ENCODE measurements at places on chromosomes 5 and 9.

GRCh38 chr5:23352446-23352845 is 155.0 kb upstream of the PRDM9 start:
- DNase-seq: no peak
- H3K4me3 ChIP-seq: no peak overlapping the region
- no peak overlapping the region for H3K27ac ChIP-seq
- H3K36me3 ChIP-seq: no peaks in the 10 kb centered on the region

- H3K27ac ChIP-seq: no peak overlapping the region
- H3K4me3 ChIP-seq: no peak overlapping the region
- no peaks in the 10 kb centered on the region for H3K4me1 ChIP-seq
- no peaks in the 10 kb centered on the region for H3K27me3 ChIP-seq
- H3K36me3 ChIP-seq: no peaks in the 10 kb centered on the region
Observed at GRCh38 chr9:105975886-105976645, 281.7 kb downstream of the TMEM38B start.

DNA sequence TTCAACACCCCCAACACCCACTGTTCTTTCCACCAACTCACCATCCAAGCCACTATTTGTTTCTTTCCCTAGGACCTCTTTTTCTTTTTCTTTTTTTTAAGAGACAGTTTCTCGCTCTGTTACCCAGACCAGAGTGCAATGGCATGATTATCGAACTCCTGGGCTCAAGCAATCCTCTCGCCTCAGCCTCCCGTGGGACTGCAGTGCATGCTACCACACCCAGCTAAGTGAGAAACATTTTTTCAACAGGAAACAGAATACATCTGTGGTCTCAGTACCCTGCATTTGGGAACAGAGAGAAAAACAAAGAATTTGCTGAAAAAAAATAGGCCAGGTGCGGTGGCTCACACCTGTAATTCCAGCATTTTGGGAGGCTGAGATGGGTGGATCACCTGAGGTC is 24.6 kb downstream of the B4GALT1 start:
- H3K27ac ChIP-seq: peak overlapping the region; percentile 92
- peaks cover 70% of the 10 kb centered on the region for H3K4me1 ChIP-seq

- no peaks in the 10 kb centered on the region for H3K27me3 ChIP-seq
- DNase-seq: no peak
- H3K36me3 ChIP-seq: no peaks in the 10 kb centered on the region
- H3K4me3 ChIP-seq: no peak overlapping the region
- no peaks in the 10 kb centered on the region for H3K4me1 ChIP-seq
Observed at GRCh38 chr9:11235061-11235460, 622.3 kb upstream of the PTPRD start.

GRCh38 chr9:99340281-99340680 is 118.2 kb downstream of the SEC61B start:
- H3K27ac ChIP-seq: no peak overlapping the region
- DNase-seq: no peak
- peaks cover 7% of the 10 kb centered on the region for H3K27me3 ChIP-seq
- H3K36me3 ChIP-seq: no peaks in the 10 kb centered on the region
- H3K4me1 ChIP-seq: no peaks in the 10 kb centered on the region

GRCh38 chr5:51404255-51404654 is 21.0 kb downstream of the ISL1 start:
- H3K4me1 ChIP-seq: no peaks in the 10 kb centered on the region
- no peak for DNase-seq
- no peaks in the 10 kb centered on the region for H3K36me3 ChIP-seq

DNA sequence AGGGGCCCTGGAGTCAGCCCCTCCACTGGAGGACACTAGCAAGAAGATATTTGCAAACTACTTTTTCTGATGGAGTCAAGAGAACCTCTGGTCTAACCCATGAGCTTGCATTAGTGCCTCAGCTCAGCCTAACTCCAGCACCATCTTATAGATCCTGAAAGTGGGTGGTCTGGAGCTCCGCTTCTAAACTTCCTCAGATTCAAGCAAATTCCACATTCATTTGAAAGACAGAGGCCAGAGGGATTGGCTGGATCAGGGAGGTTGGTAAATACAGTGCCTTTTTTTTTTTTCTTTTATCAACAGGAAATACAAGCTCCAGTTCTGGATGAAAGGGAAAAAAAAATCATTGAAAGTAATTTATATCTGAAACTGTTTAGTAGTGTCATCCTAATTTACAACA is 99.9 kb downstream of the ENC1 start:
- no peak for DNase-seq
- H3K27ac ChIP-seq: no peak overlapping the region
- H3K27me3 ChIP-seq: peaks cover 2% of the 10 kb centered on the region
- H3K4me3 ChIP-seq: no peak overlapping the region
- no peaks in the 10 kb centered on the region for H3K4me1 ChIP-seq

DNA sequence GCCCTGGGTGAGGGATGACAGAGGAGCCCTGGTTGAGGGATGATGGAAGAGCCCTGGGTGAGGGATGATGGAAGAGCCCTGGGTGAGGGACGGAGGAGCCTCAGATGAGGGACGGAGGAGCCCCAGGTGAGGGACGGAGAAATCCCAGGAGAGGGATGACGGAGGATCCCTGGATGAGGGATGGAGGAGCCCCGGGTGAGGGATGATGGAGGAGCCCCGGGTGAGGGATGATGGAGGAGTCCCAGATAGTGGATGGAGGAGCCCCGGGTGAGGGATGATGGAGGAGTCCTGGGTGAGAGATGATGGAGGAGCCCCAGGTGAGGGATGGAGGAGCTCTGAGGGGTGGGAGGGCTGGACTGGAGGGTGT is 10.9 kb downstream of the PHF2 start:
- peaks cover 21% of the 10 kb centered on the region for H3K36me3 ChIP-seq
- H3K27ac ChIP-seq: no peak overlapping the region
- no peaks in the 10 kb centered on the region for H3K27me3 ChIP-seq
- DNase-seq: no peak

GRCh38 chr9:130987738-130988399 is 21.1 kb upstream of the LAMC3 start:
- H3K27me3 ChIP-seq: no peaks in the 10 kb centered on the region
- DNase-seq: no peak
- no peak overlapping the region for H3K27ac ChIP-seq
- no peaks in the 10 kb centered on the region for H3K4me1 ChIP-seq
- no peaks in the 10 kb centered on the region for H3K36me3 ChIP-seq
- H3K4me3 ChIP-seq: no peak overlapping the region

- DNase-seq: no peak
- H3K4me1 ChIP-seq: no peaks in the 10 kb centered on the region
- no peaks in the 10 kb centered on the region for H3K36me3 ChIP-seq
- no peak overlapping the region for H3K27ac ChIP-seq
- no peak overlapping the region for H3K4me3 ChIP-seq
- no peaks in the 10 kb centered on the region for H3K27me3 ChIP-seq
Observed at GRCh38 chr9:130899051-130899748, 2.6 kb upstream of the QRFP start.

DNA sequence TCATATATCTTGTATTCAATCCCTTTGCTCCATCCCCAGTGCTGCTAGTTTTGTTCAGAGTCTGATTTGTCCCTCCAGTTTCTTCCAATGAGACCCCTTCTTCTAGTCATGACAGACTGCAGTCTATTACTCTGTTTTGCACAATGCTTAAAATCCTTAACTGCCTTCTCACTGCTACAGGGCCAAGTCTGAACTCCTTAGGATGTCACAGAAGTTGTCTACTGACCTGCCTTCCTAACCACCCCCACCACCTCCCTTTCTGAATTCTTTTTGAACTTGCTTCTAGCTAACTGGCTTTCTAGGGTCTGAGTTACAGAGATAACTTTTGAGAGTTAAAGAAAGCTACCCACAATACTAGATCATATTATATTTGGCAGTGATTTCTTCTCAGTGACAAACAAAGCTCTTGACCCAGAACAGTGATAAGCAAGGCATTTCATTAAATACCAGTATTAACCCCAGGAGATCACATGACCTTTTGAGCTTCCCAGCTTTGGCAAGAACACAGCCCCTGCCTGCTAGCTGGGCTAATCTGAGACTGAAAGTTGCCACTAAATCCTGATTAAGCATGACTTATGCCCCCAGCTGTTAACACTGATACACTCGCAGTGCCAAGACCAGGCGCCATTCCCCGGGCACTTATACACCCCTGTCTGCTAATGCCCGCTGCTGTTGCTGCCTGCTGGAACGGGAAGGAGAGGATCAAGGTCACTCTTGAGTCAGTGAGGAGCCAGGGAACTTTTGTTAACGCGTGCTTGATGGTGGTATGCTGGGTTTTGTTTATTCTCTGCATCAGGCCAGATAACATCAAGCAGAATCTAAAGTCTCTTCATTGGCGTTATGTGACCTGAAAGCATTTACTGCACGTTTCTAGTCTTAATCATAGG is 36.4 kb upstream of the ADAMTSL1 start:
- no peaks in the 10 kb centered on the region for H3K36me3 ChIP-seq
- H3K27me3 ChIP-seq: peaks cover 21% of the 10 kb centered on the region
- H3K4me3 ChIP-seq: no peak overlapping the region
- H3K4me1 ChIP-seq: no peaks in the 10 kb centered on the region
- no peak overlapping the region for H3K27ac ChIP-seq
- DNase-seq: no peak

- H3K4me3 ChIP-seq: no peak overlapping the region
- peak overlapping the region; percentile 81 for H3K27ac ChIP-seq
- peaks cover 30% of the 10 kb centered on the region for H3K4me1 ChIP-seq
Observed at GRCh38 chr5:37721447-37721871, 118.4 kb downstream of the GDNF start.

DNA sequence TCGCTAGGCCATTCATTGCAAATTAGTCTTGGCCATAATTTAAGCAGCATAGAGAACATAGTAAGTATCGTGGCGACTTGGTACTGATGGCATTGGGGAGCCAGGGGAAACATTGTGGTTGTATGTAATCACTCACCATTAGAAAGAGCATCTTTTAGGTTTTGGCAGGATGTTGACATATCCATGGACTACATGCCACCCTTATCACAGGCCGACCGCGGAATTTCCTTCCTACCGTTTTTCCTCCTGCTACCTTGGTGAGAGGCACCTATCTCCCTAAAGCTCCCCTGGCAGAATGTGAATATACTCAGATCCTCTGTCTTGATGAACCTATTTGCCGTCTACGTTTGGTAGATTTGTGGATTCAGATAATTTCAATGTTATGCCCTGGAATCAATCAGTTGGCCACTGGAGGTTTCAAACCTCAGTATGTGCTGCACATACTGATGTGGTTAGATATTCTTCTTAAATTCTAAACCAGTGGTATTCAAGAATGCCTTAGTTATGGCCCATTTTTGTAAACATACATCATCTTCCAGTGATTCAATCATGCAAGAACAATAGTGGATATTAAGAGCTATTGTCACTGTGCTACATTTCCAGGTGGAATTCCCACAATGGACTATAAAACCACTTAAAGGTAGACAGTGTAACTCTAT is 271.0 kb upstream of the HAPLN1 start:
- no peak for DNase-seq
- no peaks in the 10 kb centered on the region for H3K36me3 ChIP-seq
- no peaks in the 10 kb centered on the region for H3K4me1 ChIP-seq

GRCh38 chr9:6150483-6150882 is 65.1 kb upstream of the IL33 start:
- H3K4me3 ChIP-seq: no peak overlapping the region
- H3K4me1 ChIP-seq: no peaks in the 10 kb centered on the region
- no peak overlapping the region for H3K27ac ChIP-seq
- peaks cover 14% of the 10 kb centered on the region for H3K27me3 ChIP-seq

DNA sequence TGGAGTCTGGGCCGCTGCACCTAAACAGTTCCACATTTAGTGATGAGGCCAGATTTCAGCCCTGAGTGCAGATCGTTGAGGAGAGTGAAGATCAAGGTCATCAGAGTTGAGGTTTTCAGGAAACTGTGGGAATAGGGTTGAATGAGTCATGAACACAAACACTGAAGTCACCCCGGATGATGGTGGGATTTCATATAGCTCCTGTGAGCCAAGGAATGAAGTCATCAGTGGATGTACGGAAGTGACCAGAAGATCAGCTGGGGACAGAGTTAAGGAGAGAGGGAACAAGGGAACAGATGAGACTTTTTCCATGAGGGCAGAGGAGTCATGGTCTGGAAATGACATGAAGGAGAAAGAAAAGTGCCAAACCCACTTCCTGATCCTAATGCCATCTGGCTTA is 36.5 kb downstream of the PALM2AKAP2 start:
- H3K4me1 ChIP-seq: peaks cover 1% of the 10 kb centered on the region
- no peak overlapping the region for H3K4me3 ChIP-seq
- no peak for DNase-seq
